ENCODE measurements at places on chromosomes 5 and 9.

- H3K27me3 ChIP-seq, result no peaks in the 10 kb centered on the region
- H3K4me1 ChIP-seq, result no peaks in the 10 kb centered on the region
- peaks cover 7% of the 10 kb centered on the region for H3K36me3 ChIP-seq
Observed at GRCh38 chr9:93646640-93647178, 70.3 kb downstream of the PHF2 start.

- no peaks in the 10 kb centered on the region for H3K27me3 ChIP-seq
- peaks cover 9% of the 10 kb centered on the region for H3K4me1 ChIP-seq
- peaks cover 21% of the 10 kb centered on the region for H3K36me3 ChIP-seq
- H3K4me3 ChIP-seq, result no peak overlapping the region
- DNase-seq, result no peak
Observed at GRCh38 chr5:81286059-81286617, 15.2 kb upstream of the ZCCHC9 start.

DNA sequence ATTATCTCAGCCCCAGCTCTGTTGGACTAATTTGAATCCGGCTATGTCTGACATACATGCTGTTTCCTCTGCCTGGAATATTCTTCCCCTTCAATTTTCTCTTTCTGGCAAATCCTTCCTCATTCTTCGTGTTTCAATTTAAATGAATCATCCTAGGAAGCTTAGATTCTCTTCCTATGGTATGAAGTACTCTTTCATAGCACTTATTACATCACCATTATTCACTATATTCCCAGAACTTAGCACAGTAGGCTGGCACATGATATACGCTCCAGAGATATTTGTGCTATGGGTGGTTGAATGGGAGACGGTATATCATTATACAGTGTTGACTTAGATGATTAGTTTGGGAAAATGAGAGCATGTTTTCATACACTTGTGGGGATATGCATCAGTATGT lies 91.0 kb upstream of the JAK2 start:
- H3K36me3 ChIP-seq, result peaks cover 12% of the 10 kb centered on the region
- H3K4me1 ChIP-seq, result peaks cover 2% of the 10 kb centered on the region
- H3K27ac ChIP-seq, result no peak overlapping the region
- DNase-seq, result no peak
- no peaks in the 10 kb centered on the region for H3K27me3 ChIP-seq

GRCh38 chr5:42985129-42986037 lies 54.7 kb downstream of the ANXA2R start:
- H3K4me1 ChIP-seq, result peaks cover 34% of the 10 kb centered on the region
- H3K4me3 ChIP-seq, result no peak overlapping the region
- H3K27me3 ChIP-seq, result no peaks in the 10 kb centered on the region
- H3K36me3 ChIP-seq, result peaks cover 37% of the 10 kb centered on the region
- DNase-seq, result no peak

DNA sequence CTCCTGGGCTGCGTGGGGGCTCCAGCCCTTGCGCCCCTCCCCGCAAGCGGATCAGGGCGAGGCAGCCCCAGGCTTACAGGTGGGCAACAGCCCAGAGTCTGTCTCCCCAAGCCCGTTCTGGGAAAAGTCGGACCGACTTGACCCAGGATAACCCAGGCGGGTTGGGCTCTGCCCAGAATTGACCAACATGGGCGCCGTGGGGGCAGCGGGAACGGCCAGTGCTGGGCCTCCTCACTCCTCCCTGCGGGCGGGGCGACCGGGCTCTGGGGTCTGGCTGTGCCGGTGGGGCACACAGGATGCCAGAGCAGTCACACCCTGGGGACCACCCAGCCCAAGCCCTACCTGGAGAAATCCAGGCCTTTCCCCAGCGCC lies 15.3 kb upstream of the SYNPO start:
- no peak for DNase-seq
- H3K4me3 ChIP-seq, result no peak overlapping the region
- peaks cover 1% of the 10 kb centered on the region for H3K36me3 ChIP-seq
- H3K4me1 ChIP-seq, result peaks cover 11% of the 10 kb centered on the region

DNA sequence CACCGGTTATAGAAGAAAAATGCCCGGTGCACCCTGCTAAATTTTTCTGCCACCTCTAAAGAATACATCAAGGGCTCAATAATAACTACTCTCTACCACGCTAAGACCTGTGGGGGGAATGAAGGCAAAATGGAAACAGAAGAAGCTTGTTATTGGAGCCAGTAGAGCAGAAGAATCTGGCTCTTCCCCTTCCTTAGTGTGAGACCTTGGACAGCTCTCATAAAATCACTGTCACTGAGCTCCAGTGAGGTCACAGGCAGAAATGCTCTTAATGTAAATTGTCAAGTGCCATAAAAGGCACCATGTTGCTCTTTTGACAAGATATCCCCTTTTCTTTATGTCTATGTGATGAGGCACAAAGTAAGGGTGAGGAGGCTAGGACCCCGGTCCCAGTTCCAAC lies 74.4 kb downstream of the ASTN2 start:
- no peaks in the 10 kb centered on the region for H3K27me3 ChIP-seq
- no peak overlapping the region for H3K4me3 ChIP-seq
- DNase-seq, result no peak
- H3K36me3 ChIP-seq, result no peaks in the 10 kb centered on the region
- H3K27ac ChIP-seq, result no peak overlapping the region

GRCh38 chr9:11962327-11962726 lies 730.9 kb upstream of the TYRP1 start:
- no peak overlapping the region for H3K4me3 ChIP-seq
- H3K36me3 ChIP-seq, result no peaks in the 10 kb centered on the region
- H3K4me1 ChIP-seq, result no peaks in the 10 kb centered on the region

DNA sequence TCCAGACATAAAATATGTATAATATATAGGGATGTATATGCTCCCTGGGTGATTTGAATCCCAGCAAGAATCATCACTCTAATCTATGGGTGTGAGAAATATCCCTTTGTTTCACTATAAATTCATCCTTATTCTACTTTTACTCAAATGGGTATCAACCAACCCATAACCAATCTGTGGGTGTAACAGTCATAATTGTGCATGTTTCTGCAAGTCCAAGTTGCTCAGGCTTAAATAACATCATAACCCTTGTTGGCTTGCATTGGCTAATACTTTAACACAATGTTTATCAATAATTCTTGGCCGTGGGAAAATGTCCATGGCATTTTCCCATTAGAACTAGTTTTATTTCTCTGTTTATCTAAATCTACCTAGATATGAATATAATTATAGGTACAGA lies 530.5 kb upstream of the TLE4 start:
- no peaks in the 10 kb centered on the region for H3K27me3 ChIP-seq
- no peak for DNase-seq
- H3K27ac ChIP-seq, result no peak overlapping the region
- no peaks in the 10 kb centered on the region for H3K4me1 ChIP-seq
- H3K36me3 ChIP-seq, result no peaks in the 10 kb centered on the region

DNA sequence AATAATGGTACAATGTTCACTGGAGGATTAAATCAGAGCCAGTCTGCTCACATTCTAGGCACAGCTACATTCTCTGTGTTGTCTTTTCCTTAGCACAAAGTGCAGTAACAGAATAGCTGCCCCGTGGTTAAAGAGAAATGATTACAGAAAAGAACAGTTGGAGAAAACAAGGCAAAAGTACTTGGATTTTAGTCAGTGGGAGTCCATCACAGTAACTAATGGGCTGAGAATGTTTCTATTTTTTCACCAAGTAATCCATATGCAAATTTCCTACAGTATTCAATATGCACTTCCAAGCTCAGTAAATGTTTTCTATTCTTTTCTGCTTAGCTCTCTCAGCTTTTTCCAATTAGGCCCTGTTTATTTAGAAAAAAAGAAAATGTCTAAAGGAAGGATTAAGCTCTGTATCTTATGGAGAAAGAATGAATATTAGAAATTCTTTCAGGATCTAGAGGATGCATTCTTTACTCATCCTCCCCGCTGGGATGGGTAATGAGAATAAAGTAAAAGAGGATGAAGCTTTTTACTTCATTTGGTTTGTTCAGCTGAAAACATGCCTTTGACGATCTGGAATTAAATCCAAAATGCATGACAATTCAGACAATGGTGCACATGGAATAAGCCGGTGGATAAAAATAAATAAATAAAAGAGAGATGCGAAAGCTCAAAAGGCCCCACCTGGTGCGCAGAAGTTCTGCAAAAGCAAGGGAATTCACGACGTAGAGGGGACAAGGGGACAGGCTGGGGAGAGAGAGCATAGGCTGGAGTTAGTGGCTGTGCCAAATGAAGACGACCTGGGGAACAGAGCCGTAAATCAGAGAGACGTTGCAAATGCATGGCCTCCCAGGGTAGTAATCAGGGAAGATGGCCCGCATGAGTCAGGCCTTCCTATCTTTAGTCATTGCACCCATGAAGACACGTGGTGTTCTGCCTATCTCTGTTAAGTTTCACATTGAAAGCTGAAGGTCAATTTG lies 345.2 kb downstream of the GLIS3 start:
- no peak for DNase-seq
- H3K36me3 ChIP-seq, result no peaks in the 10 kb centered on the region
- H3K27ac ChIP-seq, result no peak overlapping the region
- no peaks in the 10 kb centered on the region for H3K27me3 ChIP-seq

GRCh38 chr9:88905506-88905905 lies 85.8 kb upstream of the S1PR3 start:
- no peak overlapping the region for H3K27ac ChIP-seq
- DNase-seq, result no peak
- H3K4me3 ChIP-seq, result no peak overlapping the region
- H3K27me3 ChIP-seq, result peaks cover 26% of the 10 kb centered on the region
- H3K36me3 ChIP-seq, result no peaks in the 10 kb centered on the region
- H3K4me1 ChIP-seq, result no peaks in the 10 kb centered on the region

- no peak overlapping the region for H3K4me3 ChIP-seq
- no peaks in the 10 kb centered on the region for H3K27me3 ChIP-seq
- DNase-seq, result no peak
- H3K36me3 ChIP-seq, result peaks cover 41% of the 10 kb centered on the region
- no peak overlapping the region for H3K27ac ChIP-seq
Observed at GRCh38 chr5:150036513-150036912, 36.0 kb downstream of the HMGXB3 start.

- no peak for DNase-seq
- peak overlapping the region; percentile 27 for H3K27ac ChIP-seq
- peaks cover 15% of the 10 kb centered on the region for H3K4me1 ChIP-seq
- peak overlapping the region; percentile 16 for H3K4me3 ChIP-seq
- peaks cover 5% of the 10 kb centered on the region for H3K36me3 ChIP-seq
Observed at GRCh38 chr9:123679330-123679987, 250.5 kb downstream of the DENND1A start.

DNA sequence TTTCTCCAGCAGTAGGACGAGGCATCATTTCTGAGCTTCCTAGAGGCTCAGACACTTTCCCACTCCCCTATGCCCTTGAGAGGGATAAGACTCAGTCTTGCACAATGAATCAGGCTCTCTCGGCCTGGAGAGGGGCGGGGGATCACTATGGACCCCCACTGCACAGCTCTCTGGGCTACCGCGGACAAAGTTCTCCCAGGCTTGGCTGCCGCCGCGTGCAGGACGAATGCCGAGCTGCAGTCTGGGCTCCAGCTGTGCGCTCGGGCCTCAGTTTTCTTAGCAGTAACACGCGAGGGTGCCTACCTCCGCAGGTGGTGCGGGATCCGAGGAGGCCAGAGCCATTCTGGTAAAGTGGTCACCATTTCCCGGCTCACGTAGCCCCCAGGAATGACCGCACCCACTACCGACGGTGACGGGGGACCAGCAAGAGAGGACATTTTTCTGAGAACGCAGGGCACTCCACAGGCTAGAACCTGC lies 3.4 kb upstream of the MYORG start:
- H3K27ac ChIP-seq, result peak overlapping the region; percentile 86
- H3K36me3 ChIP-seq, result no peaks in the 10 kb centered on the region
- peaks cover 10% of the 10 kb centered on the region for H3K27me3 ChIP-seq
- peak overlapping the region; percentile 89 for H3K4me3 ChIP-seq

- H3K27me3 ChIP-seq, result no peaks in the 10 kb centered on the region
- no peak overlapping the region for H3K4me3 ChIP-seq
- DNase-seq, result no peak
- no peak overlapping the region for H3K27ac ChIP-seq
Observed at GRCh38 chr5:115389034-115389798, 92.8 kb upstream of the CCDC112 start.

DNA sequence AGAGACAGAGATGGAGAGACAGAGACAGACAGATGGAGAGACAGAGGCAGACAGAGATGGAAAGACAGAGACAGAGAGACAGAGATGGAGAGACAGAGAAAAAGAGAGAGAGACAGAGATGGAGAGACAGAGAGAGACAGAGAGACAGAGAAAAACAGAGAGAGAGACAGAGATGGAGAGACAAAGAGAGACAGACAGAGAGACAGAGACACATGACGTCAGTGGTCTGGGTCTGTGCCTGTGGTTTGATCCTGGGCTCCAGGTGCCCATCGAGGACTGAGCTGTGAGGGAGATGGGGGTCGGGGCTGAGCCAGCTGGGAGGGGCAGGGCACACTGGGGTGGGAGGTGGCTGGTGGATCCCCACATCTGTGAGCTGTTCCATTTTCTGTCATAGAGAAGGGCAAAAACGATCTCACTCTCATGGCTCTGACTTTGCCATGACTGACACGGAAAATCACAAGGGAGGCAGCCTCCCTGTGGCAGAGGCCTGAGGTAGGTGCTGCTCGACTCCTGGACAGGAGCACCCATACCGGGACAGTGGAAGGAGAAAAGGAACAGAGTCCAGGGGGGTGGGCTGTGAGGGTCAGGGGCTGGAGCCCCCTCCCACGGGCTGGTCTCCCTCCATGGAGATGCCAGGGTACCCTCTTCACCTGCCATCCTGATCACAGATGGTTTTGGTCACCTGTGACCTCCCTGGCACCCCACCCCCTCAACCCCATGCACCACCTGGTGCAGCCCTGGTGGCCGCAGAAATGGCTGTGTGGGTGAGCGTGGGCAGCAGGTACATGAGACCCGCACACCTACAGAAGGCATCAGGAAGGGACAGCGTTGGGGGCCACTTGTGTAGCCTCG lies 28.8 kb downstream of the GLT6D1 start:
- no peaks in the 10 kb centered on the region for H3K36me3 ChIP-seq
- no peak overlapping the region for H3K27ac ChIP-seq
- H3K4me3 ChIP-seq, result no peak overlapping the region
- no peaks in the 10 kb centered on the region for H3K4me1 ChIP-seq
- no peak for DNase-seq

- no peak for DNase-seq
- peaks cover 6% of the 10 kb centered on the region for H3K27me3 ChIP-seq
- no peak overlapping the region for H3K27ac ChIP-seq
- H3K36me3 ChIP-seq, result no peaks in the 10 kb centered on the region
Observed at GRCh38 chr5:140136624-140137023, 10.9 kb downstream of the IGIP start.

All from activated naive CD8-positive, alpha-beta T cell treated with anti-CD3 and anti-CD28 coated beads, Interleukin-2, amount 10 ng/mL, durations not matched to agents 7 days and 5 days (primary cell).